NT2/D1 (cell line): ENCODE measurements at places on chromosomes 2 and 18.

GRCh38 chr2:26651799-26652198, 10.6 kb upstream of the CIB4 start:
- DNase-seq, result no peak

DNA sequence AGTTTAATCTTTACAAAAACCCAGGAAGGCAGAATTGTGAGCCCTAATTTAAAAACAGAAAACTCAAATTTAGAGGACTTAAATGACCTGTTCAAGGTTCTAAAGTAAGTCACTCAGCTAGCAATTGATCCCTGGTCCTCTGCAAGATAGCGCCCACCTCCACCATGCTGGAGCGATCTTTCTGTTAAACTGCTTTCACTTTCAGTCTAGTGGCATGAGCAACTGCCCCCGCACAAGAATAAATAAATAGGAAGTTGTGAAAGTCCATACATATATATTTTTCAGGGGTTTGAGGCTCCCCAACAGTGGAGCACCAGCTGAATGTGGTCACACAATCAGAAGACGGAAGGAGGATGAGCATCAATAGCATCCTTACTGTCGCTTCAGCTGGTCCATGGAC, 217.9 kb downstream of the NAPG start:
- DNase-seq, result no peak

DNA sequence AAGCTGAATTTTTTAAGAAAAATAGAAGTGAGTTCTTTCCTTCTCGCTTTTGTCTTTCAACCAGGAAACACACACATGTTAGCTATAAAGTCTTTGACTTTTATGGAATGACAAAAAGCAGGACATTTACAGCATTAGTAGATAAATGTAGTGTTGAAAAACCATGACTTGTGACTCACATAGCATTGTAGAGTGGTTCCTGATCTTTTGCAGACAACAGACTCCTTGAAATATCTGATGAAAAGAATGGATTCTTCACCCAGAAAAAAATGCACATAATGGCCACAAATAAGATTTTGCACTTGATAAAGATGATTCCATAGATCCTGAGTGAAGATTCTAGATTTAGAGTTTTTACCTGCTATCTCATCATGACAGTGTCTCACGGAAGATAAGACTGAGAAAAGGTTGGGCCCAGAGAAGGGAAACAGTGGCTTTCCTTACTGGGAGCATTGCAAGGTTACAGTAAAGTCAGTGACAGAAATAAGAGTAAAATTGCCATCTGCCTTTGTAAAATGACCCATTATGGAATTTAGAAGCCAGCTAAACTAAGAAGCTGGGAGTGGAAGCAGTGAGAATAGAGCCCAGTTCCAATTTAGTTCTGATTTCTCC, 14.0 kb downstream of the SMARCAL1 start:
- DNase-seq, result no peak

GRCh38 chr2:184302506-184302905, 295.8 kb upstream of the ZNF804A start:
- DNase-seq, result no peak

- no peak for DNase-seq
These were observed 34.6 kb downstream of the ADCY3 start for GRCh38 chr2:24885221-24886125.

DNA sequence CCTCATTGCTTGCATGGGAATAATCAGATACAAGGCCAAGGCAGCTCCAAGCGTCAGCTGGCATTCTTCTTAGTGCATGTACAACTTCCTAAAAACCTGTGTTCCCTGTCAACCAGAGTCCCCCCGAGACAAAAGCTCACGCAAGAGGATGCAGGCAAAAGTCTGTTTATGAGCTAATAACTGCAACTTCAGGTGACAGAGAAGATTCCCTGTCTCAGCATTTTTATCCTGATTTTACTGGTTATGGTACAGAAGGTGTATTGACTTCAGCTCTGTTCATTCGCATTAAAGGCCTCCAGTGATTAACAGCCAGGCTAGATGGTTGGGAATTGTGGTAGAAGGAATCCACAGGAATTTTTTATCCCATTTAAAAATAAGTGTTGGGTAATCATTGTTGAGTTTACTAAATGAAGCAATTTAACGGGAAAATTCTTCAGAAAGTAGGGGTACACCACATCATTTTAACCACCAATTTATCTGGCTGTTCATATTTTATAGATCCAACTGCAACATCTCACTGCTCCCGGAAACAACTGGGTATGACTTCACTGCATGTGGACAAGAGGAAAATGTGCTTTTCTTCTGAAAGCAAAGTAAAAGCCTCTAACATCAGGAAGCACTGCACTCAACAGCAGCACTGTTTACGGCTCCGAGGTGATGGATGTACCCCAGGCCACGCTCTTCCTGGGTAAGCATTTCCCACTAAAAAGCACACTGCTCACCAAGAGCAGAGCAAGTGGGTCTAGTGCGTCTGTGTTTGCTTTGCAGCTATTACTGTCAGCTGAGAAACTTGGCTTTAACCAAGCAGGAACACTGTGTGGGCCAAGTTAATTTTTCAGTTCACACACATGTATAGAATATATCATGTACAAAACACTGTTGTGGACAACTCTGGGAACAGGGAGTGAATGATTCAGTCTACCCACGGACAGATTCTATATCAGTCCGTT, 31.9 kb downstream of the CCBE1 start:
- no peak for DNase-seq

- peak; percentile 46 for DNase-seq
These were observed 13.3 kb downstream of the MRPL44 start for GRCh38 chr2:223970343-223971128.

DNA sequence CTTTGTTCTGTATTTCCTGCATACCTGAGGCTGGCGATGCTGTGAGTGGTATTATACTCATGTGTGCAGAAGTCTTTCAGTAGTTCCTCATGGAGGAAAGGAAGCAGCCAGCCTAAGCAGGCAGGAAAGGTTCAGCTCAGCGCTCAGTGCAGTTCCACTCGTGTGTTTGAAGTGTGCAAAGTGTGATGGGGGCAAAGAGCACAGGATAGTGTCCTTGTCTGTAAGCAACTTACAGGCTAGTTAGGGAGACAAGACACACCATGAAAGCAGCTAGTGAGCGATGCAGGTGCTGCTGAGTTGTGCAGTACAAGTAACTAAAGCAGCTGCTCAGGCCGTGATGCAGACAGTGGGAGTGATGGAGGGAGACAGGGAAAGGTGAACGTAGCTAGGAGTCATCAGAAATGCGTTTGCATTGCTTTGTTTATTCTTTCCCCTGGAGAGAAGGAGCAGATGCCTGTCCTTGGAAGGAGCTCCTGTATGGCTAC, 146.2 kb downstream of the LDLRAD4 start:
- DNase-seq, result no peak

- no peak for DNase-seq
These were observed 24.2 kb downstream of the TET3 start for GRCh38 chr2:74008761-74009395.

- DNase-seq, result peak; percentile 57
These were observed 354.6 kb upstream of the SETBP1 start for GRCh38 chr18:44325903-44326635.

DNA sequence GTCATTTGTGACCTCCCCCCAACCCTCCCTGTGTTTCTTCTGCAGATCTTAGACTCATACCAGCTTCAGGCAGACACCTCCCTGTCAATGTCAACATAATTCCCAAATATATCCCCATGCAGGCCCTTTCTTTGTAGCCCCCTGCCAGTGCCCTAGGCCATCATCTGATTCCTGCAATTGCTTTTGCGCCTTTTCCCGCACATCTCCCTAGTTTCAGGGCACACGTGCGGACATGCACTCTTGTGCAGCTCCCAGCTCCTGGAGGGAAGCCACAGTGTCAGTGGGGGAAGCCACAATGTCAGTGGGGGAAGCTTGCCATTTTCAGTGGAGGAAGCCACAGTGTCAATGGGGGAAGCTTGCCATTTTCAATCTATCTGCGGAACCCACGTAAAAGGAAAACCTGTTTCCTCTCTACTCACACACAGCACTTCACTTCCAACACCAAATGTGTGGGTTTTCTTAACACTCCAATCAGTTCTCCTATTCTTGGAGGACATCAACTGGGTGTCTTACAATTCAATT, 256.4 kb downstream of the ACKR3 start:
- no peak for DNase-seq

- DNase-seq, result no peak
These were observed 27.9 kb downstream of the RIF1 start for GRCh38 chr2:151437630-151438029.

DNA sequence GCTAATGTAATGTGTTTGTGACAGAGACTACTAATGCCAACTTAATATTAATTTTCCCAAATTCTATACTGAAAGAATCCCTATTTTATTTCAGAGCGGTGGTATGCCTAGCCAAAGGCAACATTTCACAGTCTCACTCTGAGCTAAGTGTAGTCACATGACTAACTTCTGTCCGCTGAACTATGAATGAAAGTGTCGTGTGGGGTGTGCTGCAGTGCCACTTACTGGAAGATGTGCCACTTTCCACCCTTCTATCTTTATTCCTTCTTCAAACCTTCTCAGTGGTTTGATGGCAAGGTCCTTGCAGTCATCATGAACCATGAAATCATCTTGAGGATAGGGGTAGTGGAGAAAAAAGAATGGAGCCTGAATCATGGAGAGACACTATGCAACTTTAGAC, 47.3 kb upstream of the C1D start:
- DNase-seq, result no peak

DNA sequence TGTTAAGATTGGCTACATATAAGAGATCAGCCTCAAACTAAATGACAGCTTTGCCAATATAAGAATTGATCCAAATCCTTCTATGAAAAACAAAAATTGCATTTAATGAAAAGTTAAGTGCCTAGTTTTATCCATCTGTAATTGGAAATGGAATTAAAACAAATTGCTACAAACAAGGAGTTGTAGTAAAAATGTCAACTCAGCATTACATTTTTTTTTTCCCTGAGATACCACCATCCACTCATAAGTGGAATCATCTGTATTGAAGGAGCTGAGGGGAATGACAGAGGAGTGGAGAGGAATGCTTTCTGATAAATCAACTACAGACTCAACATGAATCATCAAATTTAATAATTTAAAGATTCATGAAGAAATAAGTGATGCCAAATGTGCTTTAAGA, 601.8 kb downstream of the TMEM182 start:
- DNase-seq, result no peak

- no peak for DNase-seq
These were observed 166.3 kb downstream of the MREG start for GRCh38 chr2:215847056-215847455.

DNA sequence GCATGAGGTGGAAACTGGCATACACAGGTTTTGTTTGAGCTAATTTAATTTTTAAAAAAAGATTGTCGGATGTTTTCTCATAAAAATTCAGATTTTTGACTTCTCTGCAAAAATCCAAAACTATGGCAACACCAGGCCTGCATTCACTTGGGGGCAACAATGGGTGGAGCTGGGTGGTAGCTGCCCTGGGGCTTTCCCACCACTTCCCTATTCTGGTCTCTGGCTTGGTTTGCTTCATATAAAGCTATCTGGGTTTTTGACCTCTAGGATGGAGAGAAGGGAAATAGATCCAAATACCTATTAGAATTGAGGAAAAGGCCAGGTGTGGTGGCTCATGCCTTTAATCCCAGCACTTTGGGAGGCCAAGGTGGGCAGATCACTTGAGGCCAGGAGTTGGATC, 5.5 kb upstream of the CYP27A1 start:
- no peak for DNase-seq

DNA sequence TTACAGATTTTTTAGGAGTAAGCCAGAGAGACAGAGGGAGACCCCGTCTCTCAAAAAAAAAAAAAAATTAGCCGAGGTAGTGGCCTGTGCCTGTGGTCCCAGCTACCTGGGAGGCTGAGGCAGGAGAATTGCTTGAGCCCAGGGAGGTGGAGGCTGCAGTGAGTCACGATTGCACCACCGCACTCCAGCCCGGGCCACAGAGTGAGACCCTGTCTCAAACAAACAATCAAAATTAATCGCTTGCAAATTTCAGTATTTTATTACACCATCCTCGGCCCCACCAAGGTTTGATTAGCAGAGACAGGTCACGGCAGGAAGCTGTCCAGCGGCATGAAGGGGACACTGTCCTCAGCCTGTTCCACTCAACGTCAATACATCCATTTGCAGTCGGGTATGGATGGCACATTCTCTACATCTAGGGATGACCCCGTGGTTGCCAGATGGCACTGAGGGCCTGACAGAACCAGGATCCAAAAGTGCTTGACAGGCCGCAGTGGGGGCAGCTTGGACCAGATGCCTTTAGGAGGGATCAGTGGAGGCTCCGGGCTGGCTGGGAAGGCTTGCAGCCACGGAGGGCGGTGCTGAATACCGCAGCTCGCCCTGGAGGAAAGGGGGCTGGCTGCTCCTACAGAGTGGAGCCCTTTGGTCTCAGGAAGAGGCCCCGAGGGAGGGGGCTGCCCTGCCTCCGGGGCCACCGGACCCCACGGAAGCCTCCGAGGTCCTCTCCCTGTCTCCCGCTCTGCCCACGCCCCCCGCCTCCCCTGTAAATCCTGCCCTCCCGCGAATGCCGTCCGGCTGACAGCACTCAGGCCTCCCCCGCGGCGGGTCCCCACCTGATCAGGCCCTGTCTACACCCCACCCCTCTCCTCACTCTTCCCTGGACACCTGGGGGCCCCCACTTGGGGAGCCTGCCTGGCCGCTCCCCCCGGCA, 13.1 kb downstream of the ASPRV1 start:
- no peak for DNase-seq
